ENCODE measurements at places on chromosomes 7 and 10. TPM values are rescaled to one million over a fixed set of nuclear protein-coding genes. Genes with fewer than 3 reads are reported as not detected.
A peak's percentile ranks its signal among the peaks of the same experiment; 100 is the strongest.

TEX47 gene
- not detected for total RNA-seq

TLL2 gene
- 0.45 TPM for total RNA-seq

SFTPD gene
- total RNA-seq: not detected

NOLC1 gene
- 75.6 TPM for total RNA-seq

SPDYE5 gene
- not detected for total RNA-seq

CALN1 gene
- total RNA-seq: not detected

EPHA1 gene
- not detected for total RNA-seq

GIMAP5 gene
- total RNA-seq: not detected

IL2RA gene
- not detected for total RNA-seq

SPDYE2 gene
- total RNA-seq: not detected

DNA sequence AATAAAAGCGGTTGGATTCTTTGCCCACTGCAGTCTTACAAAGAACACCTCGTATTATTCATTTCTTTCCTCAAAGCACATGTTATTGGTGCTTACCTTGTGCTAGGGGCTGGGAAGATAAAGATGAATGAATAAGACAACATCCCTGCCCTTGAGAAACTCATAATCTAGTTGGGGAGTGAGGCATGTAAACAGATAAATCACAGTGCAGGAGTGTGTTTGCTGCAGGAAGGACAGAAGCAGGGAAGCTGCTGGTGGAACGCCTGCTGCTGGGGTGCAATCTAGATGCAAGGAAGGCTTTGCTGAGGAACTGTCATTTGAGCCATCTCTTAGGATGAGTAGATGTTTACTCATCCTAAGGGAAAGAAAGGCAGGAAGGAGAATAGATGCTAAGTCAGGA is 135.6 kb downstream of the TMEM178B start:
- DNase-seq: no peak

- DNase-seq: no peak
Observed at GRCh38 chr10:78953799-78954297, 114.9 kb upstream of the ZMIZ1 start.

DNA sequence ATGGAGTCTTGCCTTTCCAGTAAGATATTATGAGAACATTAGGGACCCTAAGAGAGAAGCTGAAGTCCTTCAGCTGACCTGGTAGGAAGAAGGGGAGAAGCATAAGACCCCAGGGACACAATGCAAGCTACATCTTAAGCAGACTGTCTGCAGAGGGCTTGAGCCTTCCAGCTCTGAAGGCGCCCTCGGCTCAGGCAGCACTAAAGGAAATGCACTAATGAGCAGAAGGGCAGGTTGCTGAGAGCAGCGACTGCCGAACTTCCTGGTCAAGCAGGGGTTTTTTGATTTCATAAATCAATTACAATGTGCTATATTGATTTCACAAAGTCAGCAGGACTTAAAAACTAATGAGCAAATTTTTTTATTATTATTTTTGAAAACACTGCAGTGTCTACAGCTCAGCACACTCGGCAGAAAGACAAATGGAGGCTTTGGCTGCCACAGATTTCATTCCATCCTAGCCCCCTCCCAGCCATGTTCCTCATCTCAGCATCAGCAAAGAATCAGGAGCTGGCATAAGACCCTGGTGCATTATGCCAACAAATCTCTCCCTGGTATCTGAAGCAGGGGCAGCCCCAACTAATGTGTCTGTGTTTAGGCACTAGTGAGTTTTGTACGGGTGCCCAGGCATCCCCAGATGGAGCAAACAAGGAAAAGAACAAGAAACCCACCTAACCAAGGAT is 57.1 kb downstream of the LRRTM3 start:
- no peak for DNase-seq

DNA sequence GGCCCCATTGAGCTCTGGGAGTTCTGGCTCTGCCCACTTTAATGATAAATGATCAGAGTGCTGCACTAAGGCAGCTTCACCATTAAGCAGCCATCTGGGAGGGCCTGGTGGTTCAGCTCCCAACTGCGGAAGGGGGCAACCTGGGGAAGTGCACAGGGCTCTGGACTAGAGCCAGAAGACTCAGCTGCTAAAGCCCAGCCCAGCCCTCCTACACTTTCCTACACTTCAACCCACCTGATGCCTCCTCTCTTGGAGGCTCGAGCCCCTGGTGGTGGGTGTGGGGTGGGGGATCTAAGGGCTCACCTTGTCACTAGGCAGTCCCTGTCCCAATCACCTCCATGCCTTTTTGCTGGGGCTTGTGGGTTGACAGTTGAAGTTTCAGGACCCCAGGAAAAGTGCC is 60.6 kb upstream of the ANTXRL start:
- DNase-seq: no peak

DNA sequence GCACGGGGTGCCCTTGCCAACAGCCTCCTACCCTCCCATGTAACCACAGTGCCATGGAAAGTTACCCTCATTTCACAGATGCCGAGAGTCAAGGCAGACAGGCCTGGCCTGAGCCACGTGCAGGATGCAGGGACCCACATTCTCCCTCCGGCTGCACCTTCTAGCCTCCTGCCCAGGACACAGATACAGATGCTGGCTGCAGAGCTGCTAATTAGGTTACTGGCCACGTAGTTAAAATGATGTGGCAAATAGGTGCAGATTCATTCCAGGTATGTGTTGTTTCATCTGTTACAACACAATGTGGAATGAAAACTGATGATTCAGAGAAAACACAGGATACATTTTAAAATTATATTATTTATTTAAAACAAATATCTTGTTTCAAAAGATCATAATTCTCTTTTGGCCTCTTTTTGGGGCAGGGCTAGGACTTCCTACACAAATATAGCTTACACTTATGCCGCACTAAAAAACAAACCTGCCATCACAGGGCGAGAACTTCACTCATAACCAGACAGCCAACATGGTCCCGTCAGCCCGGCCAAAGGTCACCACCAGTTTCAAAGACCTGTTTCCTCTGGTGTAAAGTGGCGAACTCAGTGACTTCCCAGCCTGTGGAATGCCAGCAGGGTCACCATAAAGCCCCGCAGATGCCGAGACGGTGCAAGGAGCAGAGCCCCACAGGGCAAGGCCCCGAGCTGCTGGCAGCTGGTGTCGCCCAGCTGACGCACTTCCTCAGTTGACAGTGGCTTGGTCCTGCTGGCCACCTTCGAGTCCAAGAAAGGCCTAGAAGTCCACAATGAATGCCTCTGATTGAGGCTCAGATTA is 83.5 kb downstream of the TNS3 start:
- no peak for DNase-seq

GRCh38 chr10:34690383-34691049 is 124.6 kb downstream of the PARD3 start:
- DNase-seq: no peak

GRCh38 chr7:146575903-146576302 is 459.3 kb downstream of the CNTNAP2 start:
- no peak for DNase-seq

DNA sequence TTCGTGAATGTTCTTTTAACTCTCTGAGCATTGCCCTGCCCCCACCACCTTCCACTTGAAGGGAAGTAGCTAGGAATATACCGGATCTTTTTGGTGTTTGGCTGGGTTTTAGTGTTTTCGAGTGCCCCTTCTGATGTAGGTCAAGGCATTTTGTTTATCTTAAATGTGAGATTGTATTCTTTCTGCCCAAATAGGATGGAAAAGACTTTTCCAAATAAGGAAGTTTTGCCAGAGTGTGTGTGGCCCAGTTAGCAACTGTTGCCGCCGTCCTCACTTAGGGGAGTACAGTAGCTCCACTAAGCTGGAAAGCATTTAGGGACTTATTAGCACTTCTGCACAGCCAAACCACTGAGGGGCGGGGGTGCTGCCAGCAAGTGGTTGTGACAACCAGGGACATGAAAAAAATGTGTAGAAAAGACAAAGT is 29.8 kb upstream of the VCL start:
- peak; percentile 40 for DNase-seq

DNA sequence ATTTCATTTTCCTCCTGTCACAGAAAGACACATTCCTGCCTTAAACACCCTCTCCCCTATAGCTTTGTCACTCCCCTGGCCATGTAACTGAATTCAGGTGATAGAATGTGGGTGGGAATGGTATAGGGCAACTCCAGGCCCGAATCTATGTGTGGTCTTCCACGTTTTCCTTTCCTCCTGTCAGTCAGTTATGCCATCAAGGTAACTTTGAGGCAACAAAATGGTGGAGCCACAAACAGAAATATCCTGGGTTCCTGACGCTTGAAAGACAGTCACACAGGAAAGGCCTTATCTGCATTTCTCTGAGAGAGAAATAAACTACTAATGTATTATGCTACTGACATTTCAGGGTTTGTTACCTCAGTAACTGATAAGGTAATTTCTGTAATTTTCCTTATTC is 326.8 kb downstream of the HPSE2 start:
- no peak for DNase-seq

DNA sequence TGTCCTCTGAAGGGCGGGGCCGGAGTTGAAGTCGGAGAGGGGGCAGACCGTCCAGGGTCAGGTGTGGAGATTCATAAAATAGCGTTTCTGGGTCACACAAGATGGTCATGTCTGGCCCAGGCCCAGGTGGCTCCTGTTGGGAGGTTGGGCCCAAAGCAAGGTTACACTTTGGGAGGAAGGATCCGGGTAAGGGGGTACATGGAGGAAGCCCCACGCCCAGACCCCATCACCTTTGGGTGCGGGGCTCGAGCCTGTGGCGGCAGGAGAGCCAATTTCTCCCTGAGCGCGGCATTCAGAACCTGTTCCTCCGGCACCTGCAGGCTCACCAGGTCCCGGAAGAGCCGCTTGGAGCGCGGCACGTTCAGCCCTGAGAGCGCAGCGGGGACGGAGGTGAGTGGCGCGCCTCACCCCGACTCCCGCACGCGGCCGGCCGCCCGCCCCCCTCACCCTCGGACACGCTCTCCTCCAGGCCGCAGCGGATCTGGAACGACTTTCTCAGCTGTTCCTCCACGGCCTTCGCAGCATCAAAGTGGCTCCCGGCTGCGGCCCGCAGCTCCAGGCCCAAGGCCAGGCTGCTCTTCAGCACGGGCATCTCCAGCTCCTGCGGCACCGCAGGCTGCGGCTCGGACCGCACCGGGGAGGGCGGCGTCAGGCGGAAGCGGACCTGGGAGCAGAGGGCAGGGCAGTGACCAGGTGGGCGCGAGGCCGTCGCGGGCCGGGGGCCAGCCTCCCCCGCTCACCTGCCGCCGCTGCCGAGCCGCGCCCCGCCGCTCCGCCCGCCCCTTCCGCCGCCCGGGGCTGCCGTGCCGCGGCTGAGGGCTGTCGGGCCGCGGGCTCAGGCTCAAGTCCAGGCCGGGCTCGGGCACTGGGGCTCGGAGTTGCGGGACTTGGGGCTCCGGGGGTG is 644 bp downstream of the PPP1R35 start:
- DNase-seq: peak; percentile 66

GRCh38 chr7:29623973-29624372 is 60.3 kb downstream of the PRR15 start:
- no peak for DNase-seq

DNA sequence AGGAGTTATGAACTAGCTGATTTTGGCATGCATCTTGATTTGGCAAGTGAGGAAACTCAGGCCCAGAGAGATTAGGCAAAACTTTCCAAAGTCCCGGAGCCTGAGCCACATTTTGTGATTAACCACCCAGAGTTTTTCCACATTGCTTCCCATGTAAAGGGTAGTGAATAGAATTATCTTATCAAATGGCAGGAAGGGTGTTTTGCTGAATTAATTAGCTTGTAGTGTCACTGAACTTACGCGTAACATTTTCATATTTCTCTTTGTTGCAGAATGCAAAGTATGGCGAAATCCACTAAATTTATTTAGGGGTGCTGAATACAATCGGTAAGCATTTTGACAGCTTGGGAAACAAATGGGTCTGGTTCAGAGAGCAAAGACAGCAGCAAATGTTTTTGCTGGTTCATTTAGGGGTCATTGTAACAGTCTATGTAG is 176.2 kb downstream of the ST7 start:
- no peak for DNase-seq

GRCh38 chr7:48691788-48692187 is 232.6 kb upstream of the CDC14C start:
- DNase-seq: no peak

DNA sequence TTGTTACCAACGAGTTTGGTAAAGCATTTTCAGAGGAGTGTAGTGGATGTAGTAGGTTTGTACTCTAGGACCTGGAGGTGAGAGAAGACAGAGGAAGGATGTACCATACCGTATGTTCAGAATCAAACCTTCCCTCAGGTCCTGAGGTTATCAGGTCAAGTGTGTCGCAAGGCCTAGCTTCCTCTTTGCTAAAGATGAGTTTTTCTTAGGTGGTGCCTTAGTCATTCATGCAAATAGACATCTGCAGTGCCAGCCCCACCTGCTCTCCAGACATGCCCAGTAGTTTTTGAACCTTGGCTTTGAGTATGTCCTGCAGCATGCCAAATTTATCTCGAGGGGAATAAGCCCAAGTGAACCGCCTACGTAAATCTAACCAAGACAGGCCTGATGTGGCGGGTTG is 71.3 kb downstream of the HDAC9 start:
- DNase-seq: no peak

- no peak for DNase-seq
Observed at GRCh38 chr7:89554209-89554608, 600.1 kb upstream of the STEAP1 start.

GRCh38 chr10:130729876-130730275 is 581.6 kb downstream of the TCERG1L start:
- DNase-seq: no peak

DNA sequence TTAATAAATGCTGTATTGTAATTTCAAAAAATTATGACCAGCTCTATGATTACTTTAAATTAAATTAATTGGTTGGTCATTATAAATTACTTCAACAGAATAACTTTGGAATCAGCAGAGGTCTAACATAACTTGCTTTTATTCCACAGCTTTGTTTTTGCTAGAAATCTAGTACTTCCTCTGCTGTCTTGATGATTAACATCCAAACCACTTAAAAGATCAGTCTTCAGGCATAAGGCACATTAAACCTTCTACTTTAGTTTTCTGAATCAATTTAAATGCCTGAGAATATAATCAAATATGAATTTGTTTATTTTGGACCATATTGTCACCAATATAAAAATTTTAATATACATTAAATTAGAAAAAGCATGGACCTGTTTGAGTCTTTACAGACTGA is 465.3 kb downstream of the ARL4A start:
- no peak for DNase-seq

DNA sequence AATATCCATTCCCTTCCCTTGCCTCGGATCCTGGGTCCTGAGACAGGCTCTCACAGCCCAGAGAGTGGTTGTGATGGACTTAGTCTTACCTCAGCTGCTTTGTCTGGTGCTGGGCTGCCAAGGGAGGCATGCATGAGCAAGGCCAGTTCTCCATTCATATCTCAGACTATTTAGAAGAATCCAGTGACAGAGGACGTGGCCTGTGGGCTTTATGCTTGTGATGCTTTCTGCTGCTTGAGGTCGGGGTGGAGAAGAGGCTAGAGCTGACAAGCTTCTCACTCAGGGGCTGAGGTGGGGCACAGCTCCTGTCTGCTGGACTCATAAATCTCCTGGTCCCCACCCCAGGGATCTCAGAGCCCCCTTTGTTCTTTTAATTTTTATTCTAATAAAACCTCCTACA is 66.8 kb downstream of the DNAJC12 start:
- no peak for DNase-seq

DNA sequence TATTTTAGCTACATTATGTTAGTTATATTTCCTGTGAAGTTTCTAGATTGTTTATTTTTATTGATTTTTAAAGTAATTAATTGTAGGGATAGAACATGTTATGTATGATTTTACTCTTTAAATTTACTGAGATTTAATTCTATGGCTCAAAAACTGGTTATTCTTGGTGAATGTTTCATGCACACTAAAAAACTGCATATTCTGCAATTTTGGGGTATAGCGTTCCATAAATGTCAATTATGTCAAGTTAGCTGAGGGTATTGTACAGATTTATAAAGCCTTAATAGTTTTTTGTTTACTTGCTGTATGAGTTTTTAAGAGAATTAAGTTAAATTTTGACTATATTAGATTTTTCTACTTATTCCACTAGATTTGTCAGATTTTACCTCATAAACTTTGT is 669.7 kb downstream of the GRID1 start:
- DNase-seq: no peak

GRCh38 chr10:109852475-109853037 is 70.8 kb downstream of the XPNPEP1 start:
- DNase-seq: peak; percentile 87

Measured in myocyte (in vitro differentiated cells).